ENCODE measurements at places on chromosomes 2 and 18.

GRCh38 chr18:33665187-33665586, 87.2 kb downstream of the ASXL3 start:
- DNase-seq = no peak

DNA sequence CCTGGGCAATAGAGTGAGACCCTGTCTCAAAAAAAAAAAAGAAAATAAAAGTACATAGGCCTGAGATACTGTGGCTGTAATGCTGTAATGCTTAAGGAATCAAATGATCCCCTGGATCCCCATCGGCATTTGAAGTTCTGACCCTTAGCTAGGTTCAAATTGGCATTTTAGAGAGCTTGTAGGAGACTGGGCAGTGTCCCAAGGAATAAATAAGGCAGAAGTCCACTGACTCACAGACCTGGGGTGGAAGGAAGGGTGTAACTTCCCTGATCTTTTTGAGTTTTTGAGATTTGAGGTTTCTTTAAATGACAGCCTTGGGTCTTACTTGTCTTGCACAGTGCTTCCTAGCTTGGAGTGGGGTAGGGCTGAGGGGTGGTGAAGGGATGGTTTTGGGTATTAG, 553.7 kb downstream of the SLC4A3 start:
- DNase-seq = no peak

DNA sequence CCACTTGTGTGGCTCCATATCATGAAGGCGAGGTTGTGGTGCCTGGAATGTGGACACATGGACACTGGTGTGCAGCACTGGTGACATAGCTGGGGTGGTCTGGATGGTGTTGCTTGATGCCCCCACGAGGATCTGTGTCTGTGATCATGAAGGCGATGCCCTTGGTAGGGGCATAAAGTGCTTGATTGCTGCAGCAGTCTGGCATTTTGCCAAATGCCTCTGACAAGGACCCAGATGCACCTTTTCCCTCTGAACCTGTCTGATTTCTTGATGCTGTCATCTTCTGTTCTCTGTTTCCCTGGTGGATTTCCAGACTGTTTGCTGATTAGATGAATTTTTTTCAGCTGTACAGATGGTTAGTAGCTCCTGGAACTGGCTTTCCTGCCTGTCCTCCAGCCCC, 752.0 kb upstream of the HS6ST1 start:
- DNase-seq = no peak

- DNase-seq = no peak
Measured at GRCh38 chr18:61225336-61225735, 107.9 kb upstream of the CDH20 start.

GRCh38 chr2:15511686-15512085, 49.4 kb downstream of the NBAS start:
- DNase-seq = no peak

GRCh38 chr2:148590612-148591011, 53.9 kb upstream of the EPC2 start:
- no peak for DNase-seq

DNA sequence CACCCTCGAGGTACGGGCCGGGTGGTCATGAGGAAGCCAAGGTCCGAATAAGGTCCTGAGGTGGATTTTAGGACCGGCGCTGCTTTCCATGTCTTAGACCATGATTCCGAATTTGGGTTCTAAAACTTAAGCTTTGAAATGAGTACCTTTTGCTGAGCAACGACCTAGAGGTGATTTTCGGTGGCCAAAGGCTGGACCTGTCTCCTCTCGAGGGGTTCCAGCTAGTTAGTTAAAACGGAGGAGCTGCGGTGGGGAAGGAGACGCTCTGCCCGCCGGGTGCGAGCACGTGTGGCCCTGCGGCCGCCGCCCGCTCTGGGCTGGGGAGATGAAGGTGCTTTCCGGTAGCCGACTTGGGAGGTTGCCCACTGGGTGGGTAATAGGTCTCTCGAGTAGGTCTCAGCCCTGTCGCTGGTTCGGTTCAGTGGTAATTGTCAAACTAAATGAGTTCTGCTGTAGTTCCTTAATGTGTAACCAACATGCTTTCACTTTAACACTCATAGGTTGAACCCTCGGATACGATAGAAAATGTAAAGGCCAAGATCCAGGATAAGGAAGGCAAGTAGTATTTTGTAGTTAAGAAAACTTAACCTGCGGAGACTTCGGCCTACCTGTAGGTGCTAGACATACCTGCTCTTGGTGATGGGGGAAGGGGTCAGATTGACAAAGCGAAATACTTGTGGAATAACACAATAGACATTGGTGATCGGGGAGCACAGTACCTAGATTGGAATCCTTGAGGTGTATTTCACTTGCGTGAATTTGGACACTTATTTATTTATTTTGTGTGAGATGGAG, 572 bp downstream of the RPS27A start:
- DNase-seq = no peak
